ENCODE measurements at places on chromosomes 1 and 21.

DNA sequence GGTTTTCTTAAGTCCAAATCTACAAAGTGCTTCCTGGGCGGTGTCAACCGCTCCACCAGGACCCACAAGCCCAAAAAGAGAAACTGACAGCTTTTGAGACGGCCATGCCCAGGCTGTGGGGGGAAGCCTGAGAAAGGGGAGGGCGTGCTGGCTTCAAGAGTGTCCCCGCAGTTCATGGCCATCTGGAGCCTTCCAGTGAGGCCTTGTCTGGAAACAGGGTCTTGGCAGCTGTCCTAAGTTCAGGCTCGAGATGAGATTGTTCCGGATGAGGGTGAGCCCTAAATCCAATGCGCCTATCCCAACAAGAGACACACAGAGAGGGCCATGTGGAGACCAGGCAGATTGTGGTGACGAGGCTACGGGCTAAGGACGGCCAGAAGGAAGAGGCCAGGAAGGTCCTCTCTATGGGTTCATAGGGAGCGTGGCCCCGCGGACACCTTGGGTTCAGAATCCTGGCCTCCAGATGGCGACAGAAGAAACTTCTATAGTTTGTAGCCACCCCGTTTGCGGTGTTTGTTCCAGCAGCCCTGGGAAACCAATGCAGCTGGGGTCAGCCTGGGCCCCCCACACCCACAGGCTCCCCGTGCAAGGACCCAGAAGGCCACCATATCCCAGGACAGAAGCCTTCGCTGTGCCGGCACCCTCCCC is 70.2 kb downstream of the ARHGEF16 start:
- DNase-seq = no peak

DNA sequence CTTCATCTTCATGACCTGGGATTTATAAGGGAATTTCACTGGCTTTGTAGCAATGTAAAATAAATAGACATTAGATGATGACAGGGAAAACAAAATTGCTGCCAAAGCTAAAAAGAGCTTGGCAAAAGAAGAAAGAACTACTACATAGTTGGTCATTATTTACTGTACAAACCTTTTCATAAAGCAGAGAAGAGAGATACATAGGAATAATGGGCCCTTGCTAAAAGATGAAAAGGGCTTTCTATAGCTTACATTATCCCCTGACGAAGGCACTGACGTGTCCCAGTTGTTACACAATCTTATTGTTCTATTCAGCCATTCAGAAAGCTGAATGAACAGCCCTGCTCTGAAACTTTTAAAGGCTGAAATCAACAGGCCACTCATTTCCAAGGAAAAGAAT is 57.1 kb downstream of the ZC3H11B start:
- no peak for DNase-seq

DNA sequence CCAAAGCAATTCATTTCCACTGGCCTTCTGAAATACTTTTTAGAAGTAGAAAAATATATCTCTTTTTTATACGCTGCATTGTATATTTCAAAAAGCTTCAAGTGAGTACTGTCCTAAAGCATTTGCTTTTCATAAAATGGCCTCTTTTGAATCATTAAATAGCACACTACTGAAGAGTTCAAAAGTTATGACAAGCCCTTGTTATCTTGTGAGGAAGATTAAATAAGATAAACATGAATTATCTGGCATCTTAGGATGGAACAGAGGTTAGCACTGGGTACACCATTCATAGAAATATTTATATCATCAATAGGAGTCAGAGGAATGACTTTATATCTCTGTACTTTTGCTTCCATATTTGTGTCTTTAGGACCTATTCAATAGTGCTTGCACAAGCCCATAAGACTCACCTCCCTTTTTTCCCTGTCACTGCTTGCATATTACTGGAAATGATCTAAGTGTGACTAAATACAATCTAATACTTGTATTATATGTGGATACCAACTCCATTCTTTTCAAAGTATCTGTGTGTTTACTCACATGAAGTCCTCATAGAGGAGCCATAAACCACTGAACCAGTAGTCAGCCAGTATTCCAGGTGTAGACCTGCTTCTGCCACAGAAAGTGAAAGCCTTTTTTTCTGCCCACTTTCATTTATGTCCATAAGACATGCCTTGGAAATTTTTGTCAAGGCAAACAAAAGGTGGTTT is 274.2 kb upstream of the C1orf105 start:
- DNase-seq = no peak

DNA sequence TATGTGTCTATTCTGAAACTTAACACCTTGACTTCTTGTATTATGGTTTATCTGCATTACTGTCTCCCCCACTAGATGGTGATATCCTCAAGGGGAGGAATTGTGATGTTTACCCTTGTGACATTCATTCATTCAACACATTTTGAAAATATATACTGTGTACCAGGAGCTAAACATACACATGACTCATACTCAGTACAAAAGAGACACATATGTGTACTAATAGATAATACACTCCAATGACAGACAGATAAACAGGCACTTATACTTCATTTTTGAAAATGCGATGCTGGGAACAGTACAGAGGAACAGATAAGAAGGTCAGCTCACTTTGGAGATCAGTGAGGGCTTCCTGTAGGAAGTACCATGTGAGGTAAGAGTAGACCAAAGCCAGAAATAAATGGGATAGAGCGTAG is 8.9 kb upstream of the RAB3GAP2 start:
- peak; percentile 41 for DNase-seq

- peak; percentile 63 for DNase-seq
Observed at GRCh38 chr1:15328351-15329103, 81.2 kb upstream of the EFHD2 start.

- no peak for DNase-seq
Observed at GRCh38 chr1:71593523-71593922, 512.7 kb upstream of the ZRANB2 start.

All from hematopoietic multipotent progenitor cell treated with erythropoietin and hydrocortisone succinate and interleukin-3 and kit ligand, for 8 days (in vitro differentiated cells).